ENCODE measurements at places on chromosomes 11 and 22.

DNA sequence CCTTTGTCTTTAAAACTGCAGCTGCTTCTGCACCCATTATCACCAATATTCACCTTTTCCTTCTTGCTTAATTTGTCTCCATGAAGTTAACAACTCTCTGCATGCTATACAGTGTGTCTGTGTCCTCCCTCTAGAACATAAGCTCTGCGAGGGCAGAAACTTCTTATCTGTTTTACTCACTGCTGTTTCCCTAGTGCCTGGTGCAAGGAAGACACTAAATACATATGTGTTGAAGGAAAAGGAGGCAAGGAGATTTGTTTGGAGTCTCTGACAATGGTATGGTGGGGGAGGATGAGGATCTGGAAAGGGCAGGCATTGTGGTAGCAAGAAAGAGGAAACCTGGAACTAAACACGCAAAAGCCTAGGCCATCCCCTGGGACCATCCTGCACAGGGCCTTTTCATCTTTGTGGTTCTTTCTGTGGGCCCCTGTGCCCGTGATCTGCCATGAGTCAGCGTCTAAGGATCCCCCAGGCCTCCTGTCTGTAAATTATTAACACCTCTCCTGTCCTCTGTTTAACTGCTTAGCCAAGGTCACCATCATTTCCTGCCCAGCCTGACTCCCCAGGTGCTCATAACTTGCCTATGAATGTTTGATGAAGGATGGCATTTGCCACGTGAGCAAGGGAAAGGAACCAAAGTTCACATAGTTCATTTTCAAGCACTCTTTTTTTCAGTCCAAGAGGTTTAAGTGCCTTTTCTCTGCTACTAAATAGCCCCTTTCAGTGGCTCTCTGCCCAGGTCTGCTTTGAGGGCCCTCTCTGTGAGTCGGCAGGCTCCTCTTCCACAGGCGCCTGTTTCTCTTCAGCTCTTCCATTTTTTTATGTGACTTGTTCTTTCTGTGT, 131.1 kb downstream of the RASSF10 start:
- DNase-seq, result no peak

- peak; percentile 72 for DNase-seq
Observed at GRCh38 chr11:32706985-32707741, 87.3 kb downstream of the CCDC73 start.

GRCh38 chr22:29520851-29521250, 32.7 kb downstream of the THOC5 start:
- peak; percentile 87 for DNase-seq

DNA sequence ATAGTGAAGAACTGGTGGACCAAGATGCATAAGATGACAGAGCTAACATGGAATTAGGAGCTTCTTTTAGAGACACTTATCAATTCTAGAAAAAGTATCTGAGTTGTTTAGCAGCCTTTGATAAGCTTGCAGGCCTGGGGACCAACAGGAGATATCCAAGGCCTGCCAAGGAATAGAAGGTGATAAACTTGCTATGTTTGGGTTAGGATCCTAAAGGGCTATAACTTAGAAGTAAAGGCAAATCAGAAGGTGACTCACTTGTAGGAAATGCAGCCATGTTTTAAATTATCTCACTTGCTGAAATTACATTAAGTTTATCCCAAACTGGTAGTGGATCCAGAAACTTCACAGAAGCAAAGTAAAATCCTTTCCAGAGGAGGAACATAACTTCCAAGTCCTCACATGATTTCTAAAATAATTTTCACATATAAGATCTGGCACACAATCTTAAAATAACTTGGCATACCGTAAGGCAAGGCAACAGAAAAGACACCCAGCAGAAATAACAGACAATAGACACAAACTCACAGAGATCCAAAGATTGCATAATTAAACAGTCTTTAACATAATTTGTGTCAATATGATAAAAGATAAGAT, 69.6 kb upstream of the TEAD1 start:
- no peak for DNase-seq

DNA sequence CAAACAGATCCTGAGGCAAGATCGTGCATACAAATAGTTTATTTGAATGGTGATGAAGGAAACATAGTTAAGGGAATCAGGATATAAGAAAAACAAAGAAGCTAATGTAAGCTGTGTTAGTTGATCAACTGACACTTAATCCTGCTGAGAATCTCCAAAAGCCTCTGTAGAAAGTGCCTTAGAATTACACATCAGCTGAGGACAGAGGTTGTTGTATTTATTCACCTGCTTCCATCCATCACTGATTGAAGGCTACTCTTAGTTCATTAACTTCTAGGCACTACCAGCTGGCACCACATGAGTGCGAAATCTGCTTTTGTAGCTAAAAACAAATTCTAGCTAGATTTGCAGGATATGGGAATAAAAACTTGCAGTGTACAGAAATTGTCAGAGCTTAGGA, 1082.0 kb upstream of the CNTN5 start:
- no peak for DNase-seq

DNA sequence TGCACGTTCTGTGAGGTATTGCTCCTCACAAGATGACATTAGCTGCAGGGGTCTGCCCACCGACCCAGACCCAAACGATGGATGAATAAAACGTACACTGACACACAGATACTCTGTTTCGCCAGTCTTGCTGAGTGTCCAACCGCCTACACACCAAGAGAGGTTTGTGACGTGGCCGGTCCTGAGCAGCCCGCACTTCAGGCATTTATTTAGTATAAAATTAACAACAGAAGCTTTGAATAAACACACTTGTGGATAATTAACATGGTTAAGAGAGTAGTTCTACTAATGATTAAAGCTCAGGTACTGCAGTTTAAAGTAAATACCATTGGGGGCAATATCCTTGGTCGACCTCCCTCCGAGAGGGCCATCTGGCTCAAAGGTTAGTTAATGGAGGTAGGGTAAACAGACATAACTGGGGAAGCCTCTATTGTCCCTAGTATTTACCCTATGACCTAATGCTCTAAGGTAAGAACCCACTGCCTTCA, 75.7 kb downstream of the CCDC83 start:
- no peak for DNase-seq

DNA sequence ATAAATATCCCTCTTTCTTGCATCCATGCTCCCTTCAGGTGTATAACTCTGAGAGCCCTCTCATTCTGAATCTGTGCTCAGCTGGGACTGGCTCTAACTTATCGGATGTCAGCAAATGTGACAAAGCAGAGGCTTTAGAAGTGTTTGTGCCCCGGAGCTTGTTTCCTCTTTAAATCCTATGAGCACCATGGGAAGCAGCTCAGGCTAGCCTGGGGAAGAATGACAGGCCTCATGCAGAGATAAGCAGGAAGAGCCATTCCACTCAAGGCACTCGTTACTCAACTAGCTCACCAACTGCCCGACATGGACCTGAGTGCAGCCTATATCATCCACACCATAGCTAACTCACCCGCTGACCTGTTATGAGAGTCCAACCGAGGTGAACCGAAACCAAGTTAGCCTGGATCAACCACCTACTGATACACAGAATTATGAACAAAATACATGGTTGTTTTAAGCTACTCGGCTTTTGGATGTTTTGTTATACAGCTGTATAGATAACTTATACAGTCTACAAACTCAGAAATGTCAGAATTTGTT, 990.7 kb downstream of the NTM start:
- DNase-seq, result no peak

DNA sequence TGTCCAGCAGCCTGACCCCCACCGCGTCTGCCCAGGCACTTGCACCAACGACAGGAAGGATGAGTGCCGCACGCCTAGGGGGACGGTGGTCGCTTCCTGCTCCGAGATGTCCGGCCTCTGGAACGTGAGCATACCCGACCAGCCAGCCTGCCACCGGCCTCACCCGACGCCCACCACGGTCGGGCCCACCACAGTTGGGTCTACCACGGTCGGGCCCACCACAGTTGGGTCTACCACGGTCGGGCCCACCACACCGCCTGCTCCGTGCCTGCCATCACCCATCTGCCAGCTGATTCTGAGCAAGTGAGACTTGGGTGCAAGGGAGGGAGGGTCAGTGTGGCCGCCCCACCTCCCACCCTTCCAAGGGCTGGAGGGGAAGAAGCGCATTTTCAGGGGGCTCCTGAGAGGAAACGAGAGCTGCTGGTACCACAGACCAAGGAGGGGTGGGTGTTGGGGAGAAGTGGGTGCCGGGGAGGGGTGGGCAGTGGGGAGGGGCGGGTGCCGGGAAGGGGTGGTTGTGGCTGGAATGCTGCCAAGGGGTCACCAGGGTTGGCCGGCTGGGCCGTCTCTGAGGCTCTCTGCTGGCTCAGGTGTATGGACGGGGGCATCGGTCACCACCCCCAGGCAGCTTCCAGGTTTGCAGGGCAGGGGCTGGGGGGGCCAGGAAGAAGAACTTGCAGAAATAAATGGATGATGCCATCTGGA, 27.7 kb upstream of the MUC5B start:
- DNase-seq, result no peak

DNA sequence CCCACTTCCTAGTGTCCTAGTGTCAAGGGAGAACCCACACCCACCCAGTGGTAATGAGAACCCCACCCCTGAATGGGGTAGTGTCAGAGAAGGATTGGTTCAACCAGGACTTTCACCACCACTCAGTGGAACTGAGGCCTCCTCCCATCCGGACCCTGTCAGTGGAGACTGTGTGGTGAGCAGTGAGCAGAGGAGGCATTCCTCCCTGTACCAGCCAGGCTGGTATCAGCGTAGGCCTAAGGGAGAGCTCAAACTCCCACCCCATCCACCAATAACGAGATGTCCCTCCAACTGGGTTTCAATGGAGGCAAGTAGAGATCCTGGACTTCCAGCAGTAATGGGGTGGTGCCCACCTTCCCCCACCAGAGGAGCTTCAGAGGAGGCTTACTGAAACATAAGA, 1171.4 kb downstream of the TBC1D22A start:
- DNase-seq, result no peak

GRCh38 chr11:73173755-73174494, 31.8 kb upstream of the FCHSD2 start:
- no peak for DNase-seq

DNA sequence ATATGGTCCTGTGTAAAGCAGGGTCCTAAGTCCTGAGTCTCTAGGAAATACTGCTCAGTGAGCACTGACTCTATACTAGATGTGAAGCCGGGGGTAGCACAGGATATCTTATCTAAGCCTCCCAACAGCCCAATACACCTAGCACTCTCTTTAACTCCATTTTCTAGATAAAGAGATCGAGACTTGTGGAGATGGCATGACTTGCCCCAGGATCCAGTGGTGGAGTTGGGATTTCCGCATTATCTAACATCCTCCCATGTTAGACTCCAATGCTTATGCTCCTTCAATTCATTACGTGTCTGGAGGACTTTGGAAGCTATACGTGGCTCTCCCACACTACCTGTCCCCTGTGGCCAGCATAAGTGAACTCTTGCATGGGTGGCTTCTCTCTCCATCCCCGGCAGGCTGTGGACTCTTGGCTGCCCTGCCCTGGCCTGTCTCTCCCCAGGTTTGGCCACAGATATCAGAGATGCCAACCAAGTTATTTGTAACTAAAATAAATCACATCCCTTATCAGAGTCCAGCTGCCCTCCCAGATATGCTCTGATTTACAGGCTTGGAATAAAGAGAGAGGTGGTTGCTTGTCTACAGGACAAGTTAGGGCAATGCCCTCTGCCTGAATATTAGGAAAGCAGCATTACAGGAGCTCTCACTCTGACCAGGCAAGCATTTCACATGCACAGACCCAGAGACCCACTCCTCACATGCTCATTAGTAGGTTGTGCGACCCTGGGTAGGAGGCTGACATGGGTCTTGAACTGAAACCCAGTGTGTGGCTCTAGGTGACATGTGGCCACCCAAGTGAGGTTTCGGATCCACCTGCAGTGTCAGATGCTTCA, 4.5 kb downstream of the CD44 start:
- DNase-seq, result no peak

DNA sequence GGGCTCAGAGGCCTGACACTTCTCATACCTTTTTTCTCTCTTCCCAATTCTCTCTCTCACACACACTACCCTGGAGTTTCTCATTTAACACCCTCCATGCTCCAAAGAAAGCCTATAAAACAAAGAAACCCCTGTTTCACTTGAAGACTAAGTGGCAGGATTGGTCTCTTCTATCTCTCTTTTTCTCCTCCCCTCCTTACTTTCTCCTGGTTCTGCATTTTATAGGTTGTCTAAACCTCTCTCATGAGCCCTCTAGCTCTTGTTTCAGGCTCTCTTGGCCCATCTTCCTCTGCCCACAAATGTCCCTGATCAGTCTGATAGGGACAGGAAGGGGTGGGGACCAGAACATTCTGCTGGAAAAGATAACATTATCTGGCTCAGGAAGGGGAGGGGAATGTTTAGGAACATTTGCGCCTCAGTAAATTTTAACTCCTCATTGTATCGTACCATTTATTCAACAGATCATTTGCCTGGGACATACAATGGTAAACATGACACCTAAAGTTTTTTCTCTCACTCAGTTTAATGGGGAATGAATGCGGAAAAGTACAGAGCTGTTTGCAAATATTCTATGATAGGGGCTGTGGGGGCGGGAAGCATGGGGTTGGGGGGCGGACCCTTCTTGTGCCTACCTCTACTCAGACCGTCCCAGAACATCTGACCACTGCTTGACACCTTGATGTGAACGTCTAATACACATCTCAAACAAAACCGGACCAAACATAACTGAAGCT, 10.8 kb downstream of the CRYBA4 start:
- peak; percentile 31 for DNase-seq

GRCh38 chr11:44193856-44194255, 98.4 kb downstream of the EXT2 start:
- no peak for DNase-seq

DNA sequence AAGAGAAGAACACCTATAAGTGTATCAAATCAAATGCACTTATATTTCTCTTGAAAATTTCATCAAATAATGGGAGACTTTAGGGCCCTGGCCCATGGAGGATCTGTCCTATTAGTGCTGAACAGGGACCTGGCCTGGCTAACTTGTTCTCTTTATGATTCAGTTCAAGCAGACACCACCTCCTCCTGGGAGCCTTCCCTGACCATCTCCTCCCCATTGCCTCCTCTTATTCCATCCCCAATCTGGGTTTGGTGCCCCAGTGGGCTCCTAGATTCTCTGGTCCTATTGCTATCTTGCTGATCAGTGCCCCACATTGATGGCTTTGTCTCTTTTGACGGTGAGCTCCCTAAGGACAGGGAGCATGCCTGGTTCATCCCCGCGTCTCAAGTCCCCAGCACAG, 60.1 kb downstream of the MICAL2 start:
- DNase-seq, result no peak

DNA sequence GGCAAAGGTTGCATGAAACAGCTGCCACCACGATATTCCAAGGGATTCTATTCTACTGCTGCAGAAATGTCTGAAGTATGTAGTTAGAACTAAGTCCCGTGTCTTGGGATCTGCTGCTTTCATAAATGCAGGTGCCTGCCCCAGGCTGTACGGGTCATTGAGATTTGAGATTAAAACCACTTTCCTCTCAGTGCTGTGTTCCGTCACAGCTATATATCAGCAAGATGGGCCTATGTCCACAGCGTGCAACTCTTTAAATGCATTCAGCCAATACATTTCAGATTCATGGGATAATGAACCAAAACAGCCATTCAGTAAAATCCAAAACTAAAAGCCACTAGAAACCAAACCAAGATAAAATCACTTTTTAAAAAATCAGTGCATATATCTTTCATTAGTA, 107.3 kb upstream of the LUZP2 start:
- DNase-seq, result no peak

GRCh38 chr11:122756417-122756816, 81.9 kb upstream of the CRTAM start:
- DNase-seq, result no peak

- peak; percentile 22 for DNase-seq
Observed at GRCh38 chr11:2186669-2187279, 15.2 kb upstream of the TH start.

Measured in fibroblast of pulmonary artery (primary cell).